ENCODE measurements at places on chromosomes 16 and 17.

- no peak for DNase-seq
Measured at GRCh38 chr17:79919164-79919585, 79.9 kb upstream of the CBX4 start.

DNA sequence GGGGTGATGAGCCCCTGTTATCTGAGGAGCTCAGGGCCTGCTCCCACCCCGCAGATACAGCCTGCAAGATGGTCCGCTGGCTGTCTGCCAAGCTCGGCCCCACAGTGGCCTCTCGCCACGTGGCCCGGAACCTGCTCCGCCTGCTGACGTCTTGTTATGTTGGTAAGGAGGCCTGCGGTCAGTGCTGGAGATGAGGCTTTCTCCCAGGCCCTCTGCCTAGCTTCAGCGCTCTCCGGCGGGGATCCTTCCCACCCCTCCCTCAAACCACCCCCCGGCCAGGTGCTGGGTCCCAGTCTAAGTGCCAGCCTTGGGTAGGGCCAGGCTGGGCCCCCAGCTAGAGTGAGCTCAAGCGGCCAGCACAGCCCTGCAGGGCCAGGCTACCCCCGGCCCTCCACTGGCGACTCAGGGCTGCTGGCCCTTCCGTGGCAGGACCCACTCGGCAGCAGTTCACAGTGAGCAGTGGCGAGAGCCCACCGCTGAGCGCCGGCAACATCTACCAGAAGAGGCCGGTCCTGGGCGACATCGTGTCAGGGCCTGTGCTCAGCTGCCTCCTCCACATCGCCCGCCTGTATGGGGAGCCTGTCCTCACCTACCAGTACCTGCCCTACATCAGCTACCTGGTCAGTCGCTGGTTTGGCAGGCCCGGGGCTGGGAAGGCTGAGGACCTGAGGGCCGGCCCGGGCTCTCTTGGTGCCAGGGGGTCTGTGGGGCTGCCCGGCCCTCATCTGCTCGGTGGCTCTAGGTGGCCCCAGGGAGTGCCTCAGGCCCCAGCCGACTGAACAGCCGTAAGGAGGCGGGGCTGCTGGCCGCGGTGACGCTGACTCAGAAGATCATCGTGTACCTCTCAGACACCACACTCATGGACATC is 6.1 kb downstream of the WDR81 start:
- no peak for DNase-seq

DNA sequence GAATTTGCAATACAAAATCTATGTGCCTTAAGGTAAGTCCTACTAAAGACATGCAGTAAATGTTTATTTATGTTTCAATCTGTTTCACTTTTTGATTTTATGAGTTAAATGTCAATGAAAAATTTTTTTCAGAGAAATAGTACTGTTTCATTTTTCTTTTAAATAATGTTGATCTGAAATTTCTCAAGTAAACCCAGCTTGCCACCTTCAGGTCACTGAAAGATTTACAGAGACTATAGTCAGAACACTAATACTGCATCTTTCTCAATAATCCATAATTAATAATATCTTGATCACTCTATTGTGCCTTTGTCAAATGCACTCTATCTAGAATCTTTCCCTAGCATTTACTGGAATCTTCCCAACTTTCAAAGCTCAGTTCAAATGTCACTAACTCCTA is 6.5 kb upstream of the DHX40 start:
- no peak for DNase-seq

DNA sequence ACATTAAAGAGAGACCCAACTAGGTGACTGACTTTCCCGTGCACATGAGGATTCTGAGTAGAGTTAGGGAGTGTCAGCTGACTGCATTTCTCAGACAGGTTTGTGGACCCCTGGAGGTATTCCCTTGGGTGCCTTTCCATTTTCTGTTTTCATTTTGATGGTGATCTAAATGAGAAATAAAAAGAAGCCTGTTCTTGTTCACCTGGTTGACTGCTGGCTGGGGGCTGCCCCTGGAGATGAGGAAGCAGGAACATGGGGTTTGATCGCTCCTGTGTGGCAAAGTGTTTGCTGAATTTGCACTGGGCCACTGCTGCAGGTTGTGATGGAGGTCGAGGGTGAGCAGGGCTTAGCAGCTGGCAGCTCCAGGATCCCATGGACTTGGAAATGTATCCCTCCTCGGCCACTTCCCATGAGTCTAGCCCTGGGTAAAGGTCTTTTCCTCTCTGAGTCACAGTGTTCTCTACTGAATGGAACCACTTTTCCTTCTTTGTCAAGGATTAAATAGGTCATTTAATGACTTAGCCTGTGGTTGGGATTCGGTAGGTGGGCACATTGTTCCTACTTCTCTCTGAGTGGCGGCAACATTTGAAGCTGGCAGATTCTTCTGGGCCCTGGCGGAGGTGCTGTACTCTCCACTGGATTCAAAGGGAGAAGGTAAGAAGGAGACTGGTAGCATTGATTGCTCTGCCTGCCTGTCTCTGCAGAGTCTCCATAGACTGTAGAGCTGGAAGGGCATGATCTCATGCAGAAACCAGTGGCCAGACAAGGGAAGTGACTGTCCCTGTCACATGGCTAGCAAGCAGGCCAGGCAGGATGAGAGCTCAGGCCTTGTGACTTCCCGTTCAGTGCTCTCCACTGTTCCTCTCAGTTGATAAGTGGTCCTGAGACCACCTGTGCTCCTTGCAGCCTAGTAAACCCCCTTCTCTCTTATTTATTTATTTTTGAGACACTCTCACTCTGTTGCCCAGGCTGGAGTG is 17.9 kb downstream of the SNX29 start:
- no peak for DNase-seq

GRCh38 chr17:46873941-46874645 is 22.7 kb downstream of the WNT9B start:
- no peak for DNase-seq

GRCh38 chr17:10072086-10072485 is 126.3 kb downstream of the GAS7 start:
- no peak for DNase-seq

DNA sequence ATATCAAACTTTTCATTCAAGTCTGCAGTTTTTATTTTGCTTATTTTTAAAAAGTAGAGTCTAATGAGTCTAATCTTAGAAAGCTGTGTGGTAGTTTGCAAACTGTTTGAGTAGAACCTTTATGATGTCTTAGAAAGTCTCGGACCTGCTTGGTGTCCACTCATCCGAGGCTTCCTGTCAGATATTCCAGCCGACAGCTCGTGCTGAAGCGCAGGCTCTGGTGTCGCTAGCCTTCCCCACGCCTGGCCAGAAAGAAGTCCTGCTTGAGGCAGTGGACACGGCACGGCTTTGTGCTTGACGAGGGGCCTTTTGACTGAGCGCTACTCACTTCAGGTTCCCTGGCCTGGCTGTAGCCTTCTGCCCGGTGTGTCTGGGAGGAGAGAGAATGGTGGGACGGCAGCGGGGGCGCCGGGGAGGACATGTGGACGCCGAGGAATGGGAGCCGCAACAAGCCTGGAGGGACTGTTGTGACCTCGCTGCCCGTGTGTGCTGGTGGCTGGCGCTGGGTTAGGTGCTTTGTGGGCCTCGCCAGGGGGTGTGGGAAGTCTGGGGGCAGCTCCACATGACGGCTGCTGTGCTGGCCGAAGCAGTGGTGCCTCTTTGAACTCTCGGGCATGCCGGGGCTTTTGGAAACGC is 33.5 kb downstream of the BANP start:
- no peak for DNase-seq

GRCh38 chr17:72631568-72631948 is 460.9 kb downstream of the SLC39A11 start:
- no peak for DNase-seq

GRCh38 chr17:5759501-5759925 is 175.2 kb upstream of the NLRP1 start:
- no peak for DNase-seq

DNA sequence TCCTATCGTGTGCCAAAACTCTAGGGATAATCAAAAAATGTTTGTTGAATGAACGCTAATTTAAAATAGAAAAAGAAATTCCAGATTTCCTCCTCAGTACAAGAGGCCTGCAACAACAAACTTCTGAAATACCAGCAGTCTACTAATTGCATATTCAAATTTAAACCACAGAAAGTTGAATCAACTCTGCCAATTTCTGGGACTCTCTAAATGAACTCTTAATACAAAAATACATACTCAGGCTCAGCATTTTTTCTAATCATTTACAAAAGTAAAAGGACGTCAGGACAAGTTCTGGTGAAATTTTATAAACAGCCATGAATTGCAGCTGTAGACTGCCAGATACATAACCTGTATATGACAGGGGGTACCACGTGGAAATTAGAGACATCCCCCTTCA is 49.0 kb downstream of the KANSL1 start:
- no peak for DNase-seq

GRCh38 chr17:54947396-54947795 is 21.1 kb downstream of the COX11 start:
- no peak for DNase-seq

DNA sequence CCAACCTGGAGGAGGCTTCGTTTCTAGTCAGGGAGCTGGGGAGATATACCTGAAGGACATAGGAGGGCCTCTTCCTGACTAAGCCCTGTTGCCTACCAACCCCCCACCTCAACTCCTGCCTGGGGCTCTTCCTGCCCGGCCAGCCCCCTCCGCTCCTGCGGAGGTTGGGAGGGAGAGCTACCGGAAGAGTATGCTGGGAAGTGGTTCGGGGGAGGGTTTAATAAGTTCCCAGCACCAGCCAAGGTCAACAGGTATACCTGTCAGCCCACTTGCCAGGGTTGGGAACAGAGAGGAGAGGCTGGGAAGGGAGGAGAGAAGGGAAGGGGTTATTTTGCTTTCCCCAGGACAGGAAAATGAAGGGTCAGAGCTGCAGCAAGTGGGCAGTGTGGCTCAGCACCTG is 4.7 kb downstream of the PPP1R1B start:
- no peak for DNase-seq

- DNase-seq = no peak
Measured at GRCh38 chr16:60818465-60818864, 1217.8 kb downstream of the CDH8 start.

- DNase-seq = no peak
Measured at GRCh38 chr17:3905017-3905520, 11.2 kb downstream of the P2RX1 start.

- DNase-seq = no peak
Measured at GRCh38 chr17:1160591-1161390, 19.0 kb downstream of the ABR start.

DNA sequence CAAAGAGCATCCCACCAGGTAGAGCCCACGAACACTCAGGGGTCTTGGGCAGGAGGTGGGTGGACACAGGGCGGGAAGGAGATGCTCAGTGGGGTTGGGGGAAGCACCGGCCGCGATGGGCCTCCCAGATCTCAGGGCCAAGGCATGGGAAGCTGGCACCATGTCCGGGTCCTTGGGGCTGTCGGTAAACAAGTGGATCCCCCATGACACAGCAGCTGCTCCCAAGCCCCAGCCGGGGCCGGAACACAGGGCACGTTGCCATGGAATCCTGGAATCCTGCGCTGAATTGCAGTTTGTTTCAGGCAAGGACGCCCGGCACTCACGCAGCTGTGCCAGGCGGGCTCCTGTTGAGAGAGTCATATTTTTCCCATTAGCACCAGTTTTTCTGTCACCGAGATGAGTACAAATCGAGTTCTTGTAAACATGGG is 23.0 kb upstream of the CHMP6 start:
- no peak for DNase-seq

- no peak for DNase-seq
Measured at GRCh38 chr16:66639091-66639885, 34.8 kb downstream of the CMTM3 start.

DNA sequence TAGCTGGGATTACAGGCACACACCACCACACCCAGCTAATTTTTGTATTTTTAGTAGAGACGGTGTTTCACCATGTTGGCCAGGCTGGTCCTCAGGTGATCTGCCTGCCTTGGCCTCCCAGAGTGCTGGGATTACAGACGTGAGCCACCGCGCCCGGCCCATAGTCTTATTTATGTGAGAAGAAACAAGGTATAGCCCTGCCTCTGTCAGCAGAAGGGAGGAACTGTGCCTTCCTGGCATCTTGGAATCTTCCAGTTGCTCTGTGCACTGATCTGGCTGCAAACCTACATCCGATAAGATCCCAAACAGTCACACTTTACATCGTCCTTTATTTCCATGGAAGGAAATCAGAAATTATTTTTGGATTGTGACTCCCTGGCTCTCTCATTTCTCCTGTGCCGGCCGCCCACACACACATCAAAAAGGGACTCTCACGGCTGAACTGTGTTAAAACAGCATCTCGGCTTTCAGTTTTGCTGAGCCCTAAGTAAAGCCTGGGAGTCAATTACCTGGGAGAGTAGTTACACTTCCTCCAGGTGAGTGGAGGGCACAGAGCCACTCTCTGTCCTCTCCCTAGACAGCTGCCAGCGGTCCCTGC is 23.3 kb downstream of the WIPI1 start:
- DNase-seq = no peak

- DNase-seq = no peak
Measured at GRCh38 chr16:23826528-23827045, 9.2 kb upstream of the PRKCB start.

- DNase-seq = no peak
Measured at GRCh38 chr16:51151961-51152663, 1.0 kb upstream of the SALL1 start.

DNA sequence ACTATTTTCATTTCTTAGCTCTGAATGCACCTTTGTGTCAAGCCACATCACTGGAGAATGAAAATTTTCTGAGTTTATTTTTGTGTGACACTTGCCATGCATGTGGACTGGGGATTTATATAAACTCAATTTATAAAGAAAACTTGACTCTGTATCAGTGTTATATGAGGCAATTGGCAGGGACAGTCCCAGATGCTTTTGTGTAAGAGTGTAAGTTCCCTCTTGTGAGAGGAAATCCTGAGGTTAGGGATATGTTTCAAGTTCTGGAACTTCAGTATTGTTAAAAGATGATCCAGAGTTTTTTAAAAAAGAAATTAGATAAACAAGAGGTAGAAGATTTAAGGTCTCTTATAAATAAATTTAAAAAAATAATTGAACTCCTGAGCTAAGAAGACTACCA is 10.9 kb upstream of the CCL8 start:
- no peak for DNase-seq

GRCh38 chr16:188674-189073 is 8.4 kb downstream of the HBQ1 start:
- no peak for DNase-seq

- DNase-seq = no peak
Measured at GRCh38 chr16:85845266-85845665, 45.8 kb downstream of the COX4I1 start.

DNA sequence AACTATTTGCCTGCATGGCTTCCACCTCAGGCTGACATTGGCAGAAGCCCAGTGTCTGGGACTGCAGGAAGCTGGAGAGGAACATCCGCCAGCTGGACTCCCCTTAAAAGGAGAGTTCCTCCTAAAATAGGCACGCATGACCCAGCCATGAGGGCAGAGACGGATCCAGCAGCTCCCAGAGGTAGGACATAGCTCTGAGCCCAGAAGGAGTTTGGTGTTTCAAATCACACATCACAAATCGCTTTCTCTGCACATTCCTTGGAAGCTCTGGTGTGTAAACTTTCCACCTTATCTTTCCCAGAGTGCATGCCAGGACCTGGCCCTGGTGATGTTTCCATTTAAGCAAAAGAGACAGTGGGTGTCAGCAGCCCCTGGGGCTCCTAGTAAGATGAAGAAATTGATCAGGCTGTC is 231.1 kb upstream of the CDH5 start:
- DNase-seq = no peak

GRCh38 chr16:27106305-27106704 is 39.6 kb downstream of the C16orf82 start:
- no peak for DNase-seq

Measured in stimulated activated CD4-positive, alpha-beta T cell treated with anti-CD3 and anti-CD28 coated beads, Interleukin-1b, Interleukin-23, amount 100 ng/mL, for 24 hours (primary cell).